ENCODE measurements at places on chromosomes 6 and 20. TPM values are rescaled to one million over a fixed set of nuclear protein-coding genes. Genes with fewer than 3 reads are reported as not detected.

DNA sequence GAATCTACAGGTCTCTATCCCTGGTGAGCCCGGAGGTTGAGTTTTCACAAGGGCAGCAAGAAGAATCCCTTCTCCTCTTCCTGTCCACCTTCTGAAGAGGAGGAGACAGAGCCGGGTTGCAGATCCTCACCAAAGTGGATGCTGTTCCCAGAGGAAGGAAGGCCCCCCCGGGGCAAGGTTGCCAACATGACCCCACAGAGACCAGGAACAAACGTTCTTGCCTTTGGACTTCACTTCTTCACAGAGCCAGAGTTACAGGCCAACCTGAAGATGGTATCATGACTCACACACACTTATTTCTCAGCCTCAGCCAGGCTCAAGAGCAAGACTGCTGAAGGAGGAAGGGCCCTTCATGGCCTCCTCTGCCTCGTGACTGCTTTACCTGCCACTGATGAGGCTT, 384.3 kb downstream of the CD83 start:
- DNase-seq, result no peak

Gene CCDC170
- total RNA-seq, result 1.4 TPM

- DNase-seq, result no peak
These were observed 295.2 kb downstream of the FOXC1 start for GRCh38 chr6:1904898-1905297.

Gene TRAPPC3L
- 0.24 TPM for total RNA-seq

- DNase-seq, result no peak
These were observed 58.3 kb downstream of the COL12A1 start for GRCh38 chr6:75147512-75147911.

GRCh38 chr6:93366506-93366905, 52.9 kb downstream of the EPHA7 start:
- no peak for DNase-seq

Gene TMEM244
- total RNA-seq, result not detected

DNA sequence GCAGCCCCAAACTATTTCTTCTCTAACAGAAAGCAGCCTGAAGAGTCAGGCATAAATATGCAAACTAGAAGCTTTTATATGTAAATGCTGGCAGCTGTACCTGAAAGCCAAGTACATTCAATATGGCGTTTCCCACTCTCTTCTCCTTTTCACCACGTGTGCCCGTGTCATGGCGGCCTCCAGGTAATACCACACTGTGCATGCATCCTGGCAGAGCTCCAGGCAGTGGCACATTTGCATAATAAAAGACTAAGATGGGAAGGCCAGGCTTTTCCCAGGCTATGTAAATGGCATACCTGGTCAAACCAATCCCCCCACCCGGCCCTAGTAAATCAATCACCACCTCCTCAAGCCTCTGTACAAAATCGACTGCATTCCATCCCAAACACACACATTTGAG, 120.6 kb downstream of the MMUT start:
- DNase-seq, result no peak

Gene PCMTD2
- 76.4 TPM for total RNA-seq

All from left cardiac atrium (tissue), 4 donors.